Hematopoietic multipotent progenitor cell treated with erythropoietin and hydrocortisone succinate and interleukin-3 and kit ligand, for 6 days (in vitro differentiated cells): ENCODE measurements at places on chromosomes 4 and X.

DNA sequence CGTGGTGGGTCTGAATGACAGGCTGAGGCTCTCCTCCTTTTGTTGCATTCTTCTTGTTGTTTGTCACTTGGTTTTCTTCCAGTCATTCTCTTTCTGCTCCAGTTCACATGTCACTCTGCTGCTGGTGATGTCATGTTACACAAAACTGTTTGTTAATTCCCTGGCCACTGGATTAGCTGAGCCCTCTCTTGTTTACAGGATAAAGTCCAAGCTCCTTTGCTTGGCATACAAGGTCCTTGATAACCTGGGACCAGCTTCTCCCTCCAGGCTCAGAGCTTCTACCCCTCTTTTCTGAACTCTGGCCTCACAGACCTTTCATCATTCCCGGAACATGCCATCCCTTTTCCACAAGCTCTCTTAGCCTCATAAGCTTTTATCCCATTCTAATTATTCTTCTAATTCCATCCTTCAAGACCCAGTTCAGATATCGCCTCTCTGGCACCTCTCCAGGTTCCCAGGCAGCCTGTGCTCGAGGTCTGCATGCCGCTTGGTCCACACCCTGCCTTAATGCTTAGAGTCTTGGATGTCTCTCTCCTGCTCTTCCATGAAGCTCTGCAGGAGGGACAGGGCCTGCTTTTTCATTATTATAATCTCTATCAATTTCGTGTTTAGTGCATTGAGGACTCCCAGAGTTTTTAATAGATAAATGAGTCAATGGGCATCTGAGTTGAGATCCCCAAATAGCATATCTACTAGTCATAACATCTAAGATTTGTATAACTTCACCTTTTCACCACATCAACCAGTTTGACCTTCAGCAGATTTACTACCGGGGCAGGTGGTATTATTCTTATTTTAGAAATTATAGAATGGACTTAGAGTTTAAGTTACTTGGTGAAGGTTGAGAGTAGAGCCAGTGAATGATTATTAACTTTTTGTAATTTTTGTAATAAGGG lies 98.7 kb downstream of the TMEM131L start:
- peak; percentile 22 for DNase-seq

- DNase-seq = no peak
These were observed 52.5 kb downstream of the SNX25 start for GRCh38 chr4:185261946-185262345.

GRCh38 chrX:18970465-18970864 lies 13.4 kb downstream of the PHKA2 start:
- DNase-seq = no peak

DNA sequence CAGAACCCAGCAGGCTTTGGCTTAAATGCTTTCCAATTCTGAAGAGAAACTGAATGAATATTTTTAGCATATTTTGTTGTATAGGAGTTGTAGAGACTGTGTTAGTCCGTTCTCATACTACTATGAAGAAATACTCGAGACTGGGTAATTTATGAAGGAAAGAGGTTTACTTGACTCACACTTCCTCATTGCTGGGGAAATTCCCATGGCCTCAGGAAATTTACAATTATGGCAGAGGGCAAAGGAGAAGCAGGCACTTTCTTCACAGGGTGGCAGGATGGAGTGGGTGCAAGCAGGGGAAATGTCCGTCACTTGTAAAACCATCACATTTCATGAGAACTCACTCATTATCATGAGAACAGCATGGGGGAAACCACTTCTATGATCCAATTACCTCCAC lies 291.7 kb downstream of the PACRGL start:
- no peak for DNase-seq

DNA sequence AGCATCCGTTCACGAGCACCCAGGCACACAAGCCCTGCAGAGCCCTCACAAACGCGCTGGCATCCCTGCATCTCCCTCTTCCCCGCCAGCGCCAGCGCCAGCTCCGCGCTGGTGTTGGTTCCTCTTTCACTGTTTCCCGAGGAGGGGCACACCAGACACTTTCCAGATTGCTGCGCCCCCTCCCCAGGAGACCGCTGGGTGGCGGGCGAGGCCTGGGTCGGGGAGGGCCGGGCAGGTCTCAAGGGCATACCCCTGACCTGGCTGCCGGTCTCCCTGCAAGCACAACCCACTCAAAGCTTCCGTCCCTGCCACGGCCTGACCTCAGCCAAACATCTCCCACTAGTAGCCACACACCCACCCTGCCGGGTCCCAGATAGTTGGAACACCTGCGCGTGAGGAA lies 2.2 kb upstream of the NKX1-1 start:
- DNase-seq = no peak

DNA sequence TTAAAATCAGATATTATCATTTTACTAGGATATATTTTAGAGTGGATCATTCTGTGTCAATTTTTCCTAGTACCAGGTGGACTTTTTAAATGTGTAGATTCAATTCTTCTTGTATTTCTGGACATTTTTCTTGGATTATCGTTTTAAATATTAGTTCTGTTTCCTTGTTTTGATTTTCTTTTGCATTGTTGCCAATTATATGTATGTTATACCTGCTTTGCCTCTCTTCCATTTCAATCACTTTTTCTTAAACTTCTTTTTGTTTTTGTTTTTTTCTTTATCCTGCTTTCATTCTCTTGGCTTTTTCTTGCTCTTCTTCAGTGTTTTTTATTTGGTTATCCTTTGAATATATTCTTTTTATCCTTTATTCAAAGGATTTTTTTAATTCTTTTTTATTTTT lies 141.0 kb downstream of the STOX2 start:
- DNase-seq = no peak

DNA sequence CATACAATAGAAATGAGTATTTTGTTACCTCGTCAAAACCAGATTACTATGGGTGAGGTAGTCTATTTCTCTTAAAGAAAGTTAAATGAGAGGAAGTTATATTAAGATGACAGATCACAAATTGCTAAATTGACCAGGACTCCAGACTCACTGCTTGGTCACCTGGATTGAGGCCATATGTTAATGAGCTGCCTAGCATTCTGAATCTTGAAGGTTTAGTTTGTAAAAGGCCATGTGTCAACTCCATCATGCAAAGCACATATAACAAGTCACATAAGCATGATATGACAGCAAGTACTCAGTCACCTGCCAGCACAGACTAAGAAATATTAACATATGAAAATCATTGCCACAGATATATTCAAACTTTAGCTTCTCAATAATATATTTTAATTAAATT lies 72.6 kb downstream of the EPHA5 start:
- DNase-seq = no peak

DNA sequence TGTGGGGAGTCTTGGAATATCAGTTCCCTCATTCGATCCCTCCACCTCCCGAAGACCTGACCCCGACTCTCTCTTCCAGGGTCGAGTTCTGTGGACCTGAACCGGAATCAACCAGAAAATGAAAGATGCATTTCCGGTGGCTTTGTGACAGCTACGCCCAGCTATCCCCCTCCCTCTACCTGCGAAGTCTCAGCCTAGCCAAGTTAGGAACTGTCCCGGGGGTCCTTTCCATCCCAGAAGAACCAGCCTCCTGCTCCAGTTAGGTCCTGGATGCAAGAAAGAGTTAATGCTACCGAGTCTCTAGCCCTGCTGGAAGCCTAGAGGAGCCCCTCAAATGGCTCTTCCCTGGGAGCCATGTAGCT lies 13.4 kb upstream of the ETDC start:
- DNase-seq = no peak

DNA sequence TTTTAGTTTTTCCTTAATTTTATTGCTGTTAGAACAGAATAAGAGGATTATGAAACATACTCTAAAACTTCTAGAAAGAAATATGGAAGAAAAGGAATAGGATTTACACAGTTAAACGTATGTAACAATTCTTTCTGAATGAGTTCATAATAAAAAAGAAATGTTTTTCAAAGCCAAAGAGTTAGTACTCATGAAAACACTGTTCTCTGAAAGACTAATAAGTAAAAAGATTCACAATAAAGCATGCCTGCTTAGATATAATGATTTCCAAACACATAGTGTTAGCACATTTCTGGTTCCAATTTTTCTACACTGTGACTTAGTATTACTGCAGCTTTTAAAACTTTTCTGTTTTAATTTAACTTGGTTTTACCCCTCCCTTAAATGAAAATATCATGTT lies 49.8 kb upstream of the PRSS48 start:
- DNase-seq = no peak

DNA sequence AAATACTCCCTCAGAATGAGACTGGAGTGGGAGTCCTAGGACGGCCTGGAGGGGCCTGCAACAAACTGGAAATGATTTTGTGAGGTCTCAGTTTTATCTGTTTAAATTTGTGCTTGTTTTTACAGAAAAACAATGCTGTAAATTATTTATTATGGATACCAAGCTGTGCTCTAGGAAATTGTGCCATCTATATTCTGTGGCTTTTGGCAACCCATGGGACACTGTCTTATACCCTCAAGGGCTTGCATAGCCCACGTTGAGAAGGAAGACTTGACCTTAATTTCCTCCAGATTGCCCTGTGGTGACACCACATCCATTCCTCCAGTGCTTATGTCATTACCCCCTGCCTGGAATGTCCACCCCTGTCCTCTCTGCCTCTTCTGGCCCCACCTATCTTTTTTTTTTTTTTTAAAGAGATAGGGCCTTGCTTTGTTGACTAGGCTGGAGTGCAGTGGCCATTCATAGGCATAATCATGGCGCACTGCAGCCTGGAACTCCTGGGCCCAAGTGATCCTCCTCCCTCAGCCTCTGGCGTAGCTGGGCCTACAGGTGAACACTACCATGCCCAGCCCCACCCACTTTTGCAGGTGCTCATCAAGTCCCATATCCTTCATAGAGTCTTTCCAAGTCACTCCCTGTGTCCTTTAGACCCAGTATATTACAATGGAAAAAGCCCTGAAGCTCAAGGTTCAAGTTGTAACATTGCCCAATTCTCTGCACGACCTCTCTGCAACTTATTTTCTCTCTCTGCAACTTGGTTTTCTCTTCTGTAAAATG lies 77.4 kb downstream of the HPRT1 start:
- DNase-seq = no peak

DNA sequence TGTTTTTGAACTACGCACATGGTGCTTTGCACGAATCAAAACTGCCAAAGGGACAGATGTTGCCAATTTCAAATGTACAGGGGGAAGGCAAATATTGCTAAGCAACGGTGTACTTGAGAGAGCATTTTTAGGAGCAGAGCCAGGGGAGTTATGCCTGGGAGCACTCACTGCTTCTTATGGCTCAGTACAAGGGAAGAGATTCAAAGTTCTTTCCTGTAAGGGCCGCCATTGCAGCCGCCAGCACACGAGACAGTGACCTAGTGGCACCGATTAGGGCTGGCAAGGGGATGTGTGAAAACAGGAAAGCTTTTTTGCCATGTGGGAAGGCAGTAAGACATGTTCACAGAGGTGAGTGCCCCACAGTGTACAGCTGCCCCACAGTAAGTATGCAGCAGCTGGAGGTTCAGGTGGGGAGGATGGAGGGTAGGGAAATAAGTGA lies 133.8 kb downstream of the AFF1 start:
- no peak for DNase-seq

DNA sequence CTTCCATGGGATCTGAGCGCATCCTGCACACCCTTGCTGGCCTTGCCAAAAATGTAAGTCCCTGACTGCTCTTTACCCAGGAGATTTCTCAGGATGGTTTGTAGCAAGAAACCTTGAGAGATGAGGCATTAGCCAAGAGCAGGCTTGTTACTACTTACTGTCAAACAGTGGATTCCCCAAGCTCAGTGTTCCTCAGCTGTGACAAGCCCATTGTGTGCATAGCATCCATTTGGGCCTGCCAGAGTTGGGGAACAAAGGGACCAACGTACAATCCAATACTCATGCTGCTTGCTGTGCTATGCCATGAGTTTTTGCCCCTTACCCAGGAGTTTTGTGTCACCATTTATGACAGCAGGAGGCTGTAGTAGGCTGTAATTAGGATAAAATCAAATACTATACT lies 267.6 kb downstream of the TENM3 start:
- no peak for DNase-seq

DNA sequence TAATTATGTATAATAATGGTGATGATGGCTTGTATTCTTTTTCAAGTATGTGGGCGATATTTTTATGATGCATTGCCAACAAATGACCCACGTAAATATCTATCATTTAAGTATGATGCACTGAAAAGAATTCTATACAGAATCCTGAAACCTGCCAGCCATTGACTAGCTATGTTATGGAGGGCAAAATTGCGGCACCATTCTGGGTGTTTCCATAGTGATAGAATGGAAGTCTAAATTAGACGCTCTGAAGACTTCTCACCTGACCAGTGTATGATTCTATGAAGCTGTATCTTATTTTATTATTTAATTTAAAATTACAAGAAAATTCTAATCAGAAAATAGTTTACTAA lies 677 bp upstream of the CENPC start:
- DNase-seq = peak; percentile 44

GRCh38 chr4:154560824-154561231 lies 2.0 kb upstream of the FGB start:
- DNase-seq = no peak

DNA sequence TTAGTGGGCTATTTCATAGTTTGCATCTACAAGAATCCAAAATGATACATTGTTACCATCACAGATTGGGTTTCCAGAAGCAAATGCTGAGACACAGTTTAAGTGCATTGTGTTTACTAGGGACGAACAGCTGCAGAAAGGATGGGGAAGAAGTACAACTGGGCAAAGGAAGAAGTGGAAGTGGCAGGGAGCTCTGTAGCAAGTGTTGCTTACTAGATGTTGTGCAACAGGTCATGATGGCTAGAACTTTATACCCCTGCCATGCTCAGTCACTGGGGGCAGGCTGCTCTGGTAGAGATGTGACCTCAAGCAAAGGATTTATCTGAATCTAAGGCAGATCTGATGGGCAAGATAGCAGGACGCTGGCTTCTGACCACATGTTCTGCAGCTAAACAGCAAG lies 76.1 kb upstream of the EMCN start:
- DNase-seq = peak; percentile 43

GRCh38 chr4:114264877-114265291 lies 285.4 kb upstream of the ARSJ start:
- no peak for DNase-seq

GRCh38 chrX:115400960-115401359 lies 111.4 kb downstream of the LUZP4 start:
- DNase-seq = no peak

- DNase-seq = no peak
These were observed 8.6 kb upstream of the UBQLN2 start for GRCh38 chrX:56554870-56555269.

GRCh38 chrX:130340271-130340670 lies 552 bp downstream of the SLC25A14 start:
- no peak for DNase-seq

DNA sequence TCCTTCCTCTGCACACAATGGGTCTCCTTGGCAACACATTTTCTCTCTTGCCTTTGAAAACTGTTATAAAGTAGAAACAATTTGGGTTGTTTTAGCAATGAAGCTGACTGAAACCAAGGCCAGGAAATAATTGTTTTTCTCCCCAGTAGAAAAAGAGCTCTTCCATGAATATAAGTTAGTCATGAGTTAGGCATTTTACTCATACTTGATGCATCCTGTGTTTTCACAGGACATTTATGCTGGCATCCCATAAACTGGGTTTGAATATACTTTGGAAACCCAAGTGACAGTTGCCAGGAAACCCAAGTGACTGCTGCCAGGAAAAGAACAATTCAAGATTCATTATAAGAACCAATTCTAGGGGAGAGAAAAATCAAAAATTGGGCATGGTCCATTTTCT lies 128.6 kb upstream of the NPY2R start:
- DNase-seq = no peak
